ENCODE measurements at places on chromosomes 16 and 17.

DNA sequence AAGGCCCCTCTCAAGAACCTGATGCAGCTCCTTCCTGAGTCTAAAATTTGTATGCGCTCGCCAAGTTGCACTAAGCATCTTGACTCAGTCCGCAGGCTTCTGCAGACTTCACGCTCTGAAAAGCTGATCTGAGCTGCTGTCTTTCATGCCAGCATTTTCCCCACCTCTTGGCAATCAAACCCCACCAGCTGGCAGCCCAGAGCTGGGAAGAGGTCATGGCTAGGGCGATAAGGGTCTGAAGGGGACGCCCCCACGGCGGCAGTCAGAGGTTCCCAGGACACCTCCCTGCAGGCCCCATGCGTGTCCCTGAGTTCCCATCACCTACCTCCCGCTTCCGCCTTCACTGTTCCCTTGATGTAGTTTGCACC lies 5.1 kb upstream of the UNC13D start:
- no peak for DNase-seq

DNA sequence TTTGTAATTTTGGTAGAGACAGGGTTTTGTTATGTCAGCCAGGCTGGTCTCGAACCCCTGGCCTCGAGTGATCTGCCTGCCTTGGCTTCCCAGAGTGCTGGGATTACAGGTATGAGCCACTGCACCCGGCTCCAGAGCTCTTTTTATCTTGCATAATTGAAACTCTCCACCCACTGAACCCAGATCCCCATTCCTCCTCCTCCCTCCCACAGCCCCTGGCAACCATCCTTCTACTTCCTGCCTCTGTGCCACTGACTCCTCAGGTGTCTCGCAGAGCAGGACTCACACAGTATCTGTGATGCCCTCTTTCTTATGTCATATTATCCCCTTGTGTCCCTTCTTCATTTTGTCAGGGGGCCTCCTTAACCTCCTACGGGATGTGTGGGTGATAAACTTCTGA lies 340.7 kb downstream of the SLC39A11 start:
- no peak for DNase-seq

GRCh38 chr17:64061178-64061898 lies 40.9 kb upstream of the ICAM2 start:
- no peak for DNase-seq

DNA sequence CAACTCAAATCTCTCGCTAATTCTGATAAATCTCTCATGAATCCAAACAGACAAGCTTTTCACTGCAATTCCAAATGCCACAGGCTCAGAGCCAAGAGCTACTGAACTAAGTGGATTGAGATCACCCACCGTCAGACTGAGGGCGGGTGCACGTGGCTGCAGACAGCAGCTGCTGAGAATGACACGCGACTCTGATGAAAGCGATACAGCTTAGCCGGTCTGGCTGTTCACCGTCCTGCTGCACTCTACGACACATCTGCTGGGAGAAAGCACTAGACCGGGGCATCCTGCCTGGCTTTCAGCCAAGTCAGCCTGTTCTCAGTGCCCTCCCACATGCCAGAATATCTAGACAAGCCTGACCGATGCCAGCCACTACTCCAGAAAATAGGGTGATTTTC lies 42.6 kb downstream of the KLHDC4 start:
- DNase-seq, result no peak

- DNase-seq, result no peak
Measured at GRCh38 chr16:60302261-60302660, 1568.1 kb upstream of the GOT2 start.

GRCh38 chr16:55815320-55815719 lies 17.6 kb downstream of the CES1 start:
- no peak for DNase-seq

GRCh38 chr17:82527898-82528297 lies 8.4 kb downstream of the FOXK2 start:
- no peak for DNase-seq

GRCh38 chr17:32487473-32488176 lies 832 bp downstream of the CDK5R1 start:
- DNase-seq, result no peak

Data from effector CD4-positive, alpha-beta T cell (primary cell).